Putamen (tissue), 1 donor: ENCODE measurements at places on chromosomes 2 and 18.

- no peak for DNase-seq
Observed at GRCh38 chr2:227455200-227455599, 16.8 kb upstream of the AGFG1 start.

DNA sequence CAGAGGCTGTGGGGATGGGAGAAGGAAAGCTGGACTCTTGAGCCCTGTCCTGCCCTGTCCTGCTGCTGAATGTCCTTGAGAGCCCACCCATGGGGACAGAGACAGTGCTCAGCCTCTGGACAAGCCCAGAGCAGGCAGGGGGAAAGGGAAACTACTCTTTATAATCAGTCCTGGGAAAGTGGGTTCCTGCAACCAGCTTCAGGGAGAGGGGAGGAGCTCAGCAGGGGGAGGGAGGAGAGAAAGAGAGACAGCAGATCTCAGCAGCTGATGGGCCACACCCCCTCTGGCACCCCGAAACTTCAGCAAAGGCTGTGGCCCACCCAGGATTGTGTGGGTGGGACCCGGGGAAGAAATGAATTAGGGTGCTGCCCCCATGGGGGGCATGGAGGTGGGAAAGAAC is 11.6 kb downstream of the ECEL1 start:
- no peak for DNase-seq

GRCh38 chr2:227607941-227608340 is 6.7 kb downstream of the SCYGR3 start:
- DNase-seq, result no peak

DNA sequence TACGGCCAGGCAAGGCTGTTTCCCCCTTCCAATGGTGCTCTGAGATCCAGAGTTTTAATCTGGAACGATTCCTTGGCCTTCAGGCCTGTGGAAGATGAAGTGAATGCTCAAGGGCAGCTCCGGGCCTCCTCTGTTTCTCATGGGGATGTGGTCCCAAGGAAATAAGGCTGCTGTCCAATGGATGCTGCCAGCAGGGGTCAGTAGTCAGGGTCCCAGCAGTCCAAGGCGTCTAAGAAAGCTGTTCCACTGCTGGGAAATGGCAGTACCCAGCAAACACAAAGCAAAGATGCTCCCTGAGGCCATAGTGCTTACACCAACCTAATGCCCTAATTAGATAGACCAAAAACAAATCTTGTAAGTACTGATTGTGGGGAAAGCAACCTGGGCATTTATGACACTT is 12.5 kb downstream of the NMS start:
- peak; percentile 4 for DNase-seq

DNA sequence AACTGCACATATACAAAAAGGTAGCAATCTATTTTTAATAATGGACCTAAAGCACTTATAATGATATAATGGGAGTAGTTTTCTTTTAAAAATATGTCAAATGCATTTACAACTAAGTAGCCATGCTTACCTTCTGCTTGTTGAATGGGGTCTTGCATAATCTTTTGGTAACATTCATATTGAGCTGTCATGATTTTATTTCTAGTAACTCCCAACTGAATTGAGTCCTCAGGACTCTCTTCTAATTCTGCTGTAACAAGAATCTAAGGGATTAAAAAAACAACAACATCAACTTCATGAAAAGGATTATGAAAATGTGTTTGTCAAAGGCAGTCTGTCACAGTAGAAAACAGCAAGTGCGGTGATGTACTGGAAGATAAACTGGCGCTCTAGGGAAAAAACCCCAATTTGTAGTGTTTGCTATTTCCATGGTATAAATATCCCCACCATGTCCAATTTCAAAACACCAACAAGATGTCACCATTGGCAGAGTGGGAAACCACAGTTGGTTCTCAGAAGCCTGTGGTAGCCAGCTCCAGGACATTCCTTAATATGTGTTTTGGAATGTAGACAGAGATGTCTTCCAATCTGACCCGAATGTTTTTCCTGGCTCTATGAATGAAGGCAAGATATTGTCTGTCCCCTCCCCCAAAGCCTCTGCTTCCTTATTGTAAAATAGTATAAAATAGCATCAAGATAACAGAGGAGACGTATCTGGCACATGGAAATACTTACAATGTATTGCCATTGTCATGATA is 64.8 kb downstream of the CALCRL start:
- no peak for DNase-seq

DNA sequence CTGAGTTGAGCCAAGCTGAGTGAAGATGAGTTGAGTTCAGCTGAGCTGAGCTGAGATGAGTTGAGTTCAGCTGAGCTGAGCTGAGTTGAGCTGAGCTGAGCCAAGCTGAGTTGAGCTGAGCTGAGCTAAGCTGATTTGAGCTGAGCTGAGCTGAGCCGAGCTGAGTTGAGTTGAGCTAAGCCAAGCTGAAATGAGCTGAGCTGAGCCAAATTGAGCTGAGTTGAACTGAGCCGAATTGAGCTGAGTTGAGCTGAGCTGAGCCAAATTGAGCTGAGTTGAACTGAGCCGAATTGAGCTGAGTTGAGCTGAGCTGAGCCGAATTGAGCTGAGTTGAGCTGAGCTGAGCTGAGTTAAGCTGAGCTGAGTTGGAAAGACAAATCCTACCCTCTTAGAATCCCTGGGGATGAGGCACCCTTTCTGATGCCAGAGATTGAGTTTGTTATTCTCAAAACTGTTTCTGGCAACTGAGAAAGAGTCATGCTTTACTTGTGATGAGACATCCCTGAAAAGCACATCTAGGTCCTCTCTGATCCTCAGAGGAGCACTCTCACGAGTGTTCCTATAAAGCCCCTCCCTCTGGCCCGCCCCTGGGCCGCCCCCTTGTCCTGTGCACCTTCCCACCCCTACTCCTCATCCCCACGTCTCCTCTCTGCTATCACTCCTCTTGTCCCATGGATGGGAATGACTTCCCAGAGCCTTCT is 116.5 kb downstream of the MCFD2 start:
- DNase-seq, result no peak

DNA sequence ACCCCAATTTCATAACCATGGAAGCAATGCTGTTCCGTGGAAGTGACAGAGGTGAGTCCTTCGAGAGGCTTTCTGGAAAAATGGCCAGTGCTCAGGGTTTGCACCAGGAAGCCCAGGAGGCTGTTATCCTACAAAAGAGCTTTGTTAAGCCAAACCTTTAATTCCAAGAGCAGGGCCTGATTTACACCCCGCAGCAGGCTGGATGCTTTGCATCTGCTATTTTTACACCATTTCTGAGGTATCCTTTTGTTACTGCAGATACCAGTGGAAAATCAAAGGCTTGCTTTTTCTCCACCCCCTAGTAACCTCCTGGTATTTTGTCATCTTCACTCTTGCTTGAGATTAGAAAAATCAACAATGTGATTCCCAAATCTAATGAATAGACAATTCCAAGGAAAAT is 380.6 kb downstream of the SOX11 start:
- DNase-seq, result no peak

DNA sequence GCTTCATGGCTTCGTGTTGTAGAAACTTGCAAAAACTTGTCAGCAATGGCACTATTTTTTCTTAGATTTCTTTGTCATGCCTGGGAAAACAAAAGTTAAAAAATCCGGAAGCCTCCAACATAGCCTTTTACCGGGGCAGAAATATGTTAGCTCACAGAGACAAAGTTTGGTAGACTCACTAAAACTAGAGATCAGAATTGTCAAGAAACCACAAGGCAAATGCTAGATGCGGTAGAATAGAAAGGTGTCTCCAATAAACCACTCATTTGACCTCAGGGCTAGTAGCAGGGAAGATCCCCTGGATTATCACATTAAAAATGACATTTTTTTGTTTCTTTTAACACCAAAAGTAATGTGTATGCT is 405 bp downstream of the CASP10 start:
- no peak for DNase-seq

DNA sequence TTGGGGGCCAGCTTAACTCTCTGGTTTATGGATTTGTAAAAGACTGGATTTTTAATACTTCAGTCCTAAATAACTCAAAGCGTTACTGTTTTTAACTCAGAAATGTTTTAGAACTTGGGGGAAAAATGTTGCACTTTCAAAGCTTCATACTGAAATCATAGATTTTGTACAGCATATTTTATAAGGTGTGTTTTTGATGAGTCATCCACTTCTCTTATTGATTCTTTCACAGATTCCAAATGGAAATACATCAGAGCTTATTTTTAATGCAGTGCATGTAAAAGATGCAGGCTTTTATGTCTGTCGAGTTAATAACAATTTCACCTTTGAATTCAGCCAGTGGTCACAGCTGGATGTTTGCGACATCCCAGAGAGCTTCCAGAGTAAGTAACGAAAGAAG is 28.9 kb downstream of the MALT1 start:
- no peak for DNase-seq
